CD4-positive, alpha-beta T cell treated with Interleukin-12 subunit alpha and Interleukin-12 subunit beta, for 1 hour (primary cell): ENCODE measurements at places on chromosomes 7 and 10.

DNA sequence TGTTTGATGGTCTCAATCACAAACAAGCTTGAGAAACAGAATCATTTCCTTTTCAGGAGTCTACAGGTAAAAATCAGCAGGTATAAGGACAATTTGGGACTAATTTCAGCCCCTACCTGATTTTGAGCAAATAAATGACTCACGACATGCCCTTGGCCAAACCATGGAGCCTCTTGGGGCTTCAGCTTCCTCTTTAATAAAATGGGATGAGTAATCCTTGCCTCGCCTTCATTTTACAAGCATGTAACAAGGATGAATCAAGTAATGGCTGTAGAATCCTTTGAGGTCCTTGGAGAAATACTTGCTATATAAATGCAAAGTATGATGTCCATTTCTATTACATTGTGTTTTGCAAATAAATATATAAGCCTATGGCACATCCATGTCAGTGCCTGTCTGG, 212.8 kb upstream of the PODXL start:
- DNase-seq: no peak

GRCh38 chr7:15561835-15562234, at the start of gene AGMO:
AGMO (minus strand) TSS chr7:15562015.
- no peak for DNase-seq

- peak; percentile 50 for DNase-seq
Observed at GRCh38 chr10:6203331-6204062, 765 bp downstream of the PFKFB3 start.

DNA sequence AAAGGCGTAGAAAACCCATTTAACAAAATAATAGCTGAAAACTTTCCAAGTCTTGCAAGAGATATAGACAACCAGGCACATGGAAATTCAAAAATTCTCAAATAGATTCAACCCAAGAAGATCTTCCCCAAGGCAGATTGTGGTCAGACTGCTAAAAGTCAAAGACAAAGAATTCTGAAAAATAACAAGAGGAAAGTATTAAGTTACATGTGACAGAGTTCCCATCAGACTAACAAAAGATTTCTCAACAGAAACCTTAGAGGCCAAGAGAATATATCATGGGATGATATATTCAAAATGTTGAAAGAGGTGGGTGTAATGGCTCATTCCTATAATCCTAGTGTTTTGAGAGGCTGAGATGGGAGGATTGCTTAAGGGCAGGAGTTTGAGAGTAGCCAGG, 59.8 kb downstream of the TMEM178B start:
- no peak for DNase-seq

DNA sequence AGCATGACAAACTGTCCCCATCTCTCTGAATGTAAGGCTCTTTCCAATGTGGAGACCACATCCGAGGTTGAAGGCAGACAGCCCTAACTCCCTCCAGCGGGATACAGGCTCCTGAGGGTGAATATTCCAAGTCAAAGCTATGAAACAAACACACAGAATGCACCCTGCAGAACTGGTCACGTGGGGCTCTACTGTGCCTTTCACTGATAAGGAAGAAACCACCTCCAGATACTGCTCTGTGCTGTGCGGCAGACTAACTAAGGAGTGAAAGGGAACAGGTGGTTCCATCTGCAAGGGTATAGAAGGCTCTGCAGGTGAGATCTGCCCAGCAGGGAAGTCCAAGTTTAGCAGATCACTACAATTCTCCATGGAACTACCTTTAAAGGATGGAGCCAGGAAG, 534.4 kb downstream of the KCNMA1 start:
- no peak for DNase-seq

- DNase-seq: no peak
Observed at GRCh38 chr7:129285111-129285510, 60.3 kb downstream of the AHCYL2 start.

DNA sequence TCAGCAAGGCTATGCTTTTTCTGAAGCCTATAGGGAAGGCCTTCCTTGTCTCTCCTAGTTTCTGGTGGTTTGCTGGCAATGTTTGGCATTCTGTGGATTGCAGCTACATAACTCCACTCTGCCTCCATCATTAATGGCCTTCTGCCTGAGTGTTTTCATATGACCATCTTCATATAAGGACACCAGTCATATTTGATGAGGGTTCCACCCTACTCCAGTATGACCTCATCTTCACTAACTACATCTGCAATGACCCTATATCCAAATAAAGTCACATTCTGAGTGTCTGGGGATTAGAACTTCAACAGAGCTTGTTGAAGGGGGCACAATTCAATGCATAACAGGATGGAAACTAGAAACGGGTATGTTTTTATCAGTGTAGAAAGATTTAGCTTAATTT, 22.1 kb downstream of the CAV1 start:
- no peak for DNase-seq

DNA sequence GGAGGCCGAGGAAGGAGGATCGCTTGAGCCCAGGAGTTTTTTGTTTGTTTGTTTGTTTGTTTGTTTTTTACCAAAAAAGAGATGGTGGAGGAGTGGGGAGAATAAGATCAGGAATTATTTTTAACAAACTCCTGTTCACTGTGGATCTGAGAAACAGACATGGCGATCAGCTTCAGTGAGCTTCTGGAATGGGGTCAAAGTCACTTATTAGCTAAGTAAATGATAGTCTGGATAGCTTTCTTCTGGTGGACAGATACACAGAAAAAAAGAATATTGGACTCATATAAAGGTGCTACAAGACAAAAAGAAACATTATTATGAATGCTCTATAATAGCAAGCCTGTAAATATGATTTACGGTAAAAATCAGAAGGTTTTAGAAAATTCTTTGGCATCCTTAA, 85.1 kb downstream of the POU6F2 start:
- no peak for DNase-seq

- no peak for DNase-seq
Observed at GRCh38 chr7:31758755-31759154, 71.7 kb downstream of the PPP1R17 start.

DNA sequence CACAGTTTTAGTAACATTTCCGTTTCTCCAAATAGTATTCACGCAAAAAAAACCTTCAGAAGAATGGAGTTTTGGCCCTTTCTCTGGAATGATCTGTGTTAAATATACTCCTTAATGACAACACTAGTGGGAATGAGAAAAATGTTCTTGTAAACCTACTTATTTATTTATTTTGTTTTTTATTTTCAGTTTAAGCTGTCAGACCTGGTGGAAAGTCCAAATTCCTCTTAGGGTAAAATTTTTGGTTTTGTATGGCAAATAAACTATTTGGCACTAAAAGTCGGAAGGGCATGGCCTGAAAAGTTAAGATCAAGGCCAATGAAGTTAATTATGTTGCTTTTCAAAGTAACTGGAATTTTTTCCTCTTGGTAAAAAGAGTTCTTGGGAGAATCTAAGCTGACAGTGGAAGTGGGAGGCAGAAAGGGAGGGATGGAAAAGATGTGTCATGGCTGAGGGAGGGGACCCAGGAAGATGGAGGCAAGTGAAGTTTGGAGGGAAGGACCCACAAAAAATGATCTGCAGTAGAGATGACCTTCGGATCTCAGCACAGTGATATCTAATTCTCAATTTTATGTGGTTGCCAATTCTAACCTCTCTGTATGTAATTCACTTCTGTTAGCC, 33.5 kb upstream of the VPS41 start:
- no peak for DNase-seq

DNA sequence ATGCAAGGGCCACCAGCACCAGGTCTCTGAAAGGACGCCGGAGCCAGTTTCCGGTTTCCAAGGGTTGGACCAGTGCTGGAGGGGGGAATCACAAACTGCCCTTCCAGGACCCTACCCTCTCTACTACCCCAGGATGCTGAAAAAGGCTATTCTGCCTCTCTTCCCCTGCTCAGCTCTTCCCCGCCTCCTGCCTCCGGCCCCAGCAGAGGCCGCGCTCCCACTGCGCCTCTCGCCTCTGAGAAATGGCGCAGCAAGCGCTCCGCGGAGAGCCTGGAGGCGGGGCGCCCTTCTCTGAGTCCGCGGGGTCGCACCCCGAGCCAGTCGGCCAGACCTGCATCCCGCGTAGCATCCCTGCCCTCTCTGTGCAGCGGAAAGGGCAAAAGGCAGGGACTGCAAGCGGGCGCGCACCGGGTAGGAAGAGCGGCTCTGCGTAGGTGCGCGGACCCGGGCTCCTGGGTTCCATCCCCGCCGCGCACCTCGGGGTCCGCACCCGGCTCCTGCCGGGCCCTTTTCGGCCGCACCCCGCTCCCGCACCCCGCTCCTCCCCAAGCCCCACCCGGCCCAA, 476 bp upstream of the RET start:
- DNase-seq: no peak

- no peak for DNase-seq
Observed at GRCh38 chr7:127765150-127765549, 113.2 kb downstream of the SND1 start.

DNA sequence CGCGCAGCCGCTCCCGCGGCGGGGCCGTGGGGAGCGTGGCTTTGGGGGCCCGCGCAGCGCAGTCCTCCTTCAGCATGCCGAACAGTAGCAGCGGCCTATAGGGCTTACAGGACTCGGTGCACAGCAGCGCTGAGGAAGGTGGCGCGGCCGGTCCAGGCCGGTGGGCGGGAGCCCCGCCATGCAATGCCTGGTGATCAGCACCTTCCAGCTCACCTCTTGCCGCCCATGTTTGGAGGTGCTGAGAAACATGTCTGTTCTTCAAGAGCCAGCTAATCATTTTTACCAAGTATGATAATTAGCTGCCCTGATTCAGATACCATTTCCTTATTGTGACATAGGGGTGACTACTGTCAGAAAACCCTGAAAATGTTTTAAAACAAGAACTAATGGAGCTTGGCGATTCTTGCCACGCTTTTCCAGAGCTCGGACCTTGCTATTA, 33.5 kb upstream of the SFTPD start:
- DNase-seq: no peak

- peak; percentile 35 for DNase-seq
Observed at GRCh38 chr7:142323706-142324105, 65.8 kb upstream of the PRSS58 start.

DNA sequence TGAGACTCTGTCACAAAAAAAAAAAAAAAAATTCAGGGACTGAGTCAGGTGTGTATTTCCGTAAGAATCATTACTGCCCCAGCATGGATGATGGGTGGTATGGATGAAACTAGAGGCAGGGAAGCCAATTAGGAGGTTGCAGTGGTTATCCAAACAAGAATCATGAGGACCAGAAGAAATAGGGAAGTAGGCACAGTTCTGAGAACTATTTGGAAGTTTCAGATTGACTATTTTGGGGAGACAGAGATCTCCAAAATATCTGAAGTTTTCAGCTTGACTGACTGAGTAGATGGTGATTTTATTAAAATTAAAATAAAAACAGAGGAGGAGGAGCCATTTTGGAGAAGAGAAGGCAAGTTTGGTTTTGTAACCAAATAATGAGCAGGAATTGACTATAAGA, 119.4 kb upstream of the NRBF2 start:
- no peak for DNase-seq

DNA sequence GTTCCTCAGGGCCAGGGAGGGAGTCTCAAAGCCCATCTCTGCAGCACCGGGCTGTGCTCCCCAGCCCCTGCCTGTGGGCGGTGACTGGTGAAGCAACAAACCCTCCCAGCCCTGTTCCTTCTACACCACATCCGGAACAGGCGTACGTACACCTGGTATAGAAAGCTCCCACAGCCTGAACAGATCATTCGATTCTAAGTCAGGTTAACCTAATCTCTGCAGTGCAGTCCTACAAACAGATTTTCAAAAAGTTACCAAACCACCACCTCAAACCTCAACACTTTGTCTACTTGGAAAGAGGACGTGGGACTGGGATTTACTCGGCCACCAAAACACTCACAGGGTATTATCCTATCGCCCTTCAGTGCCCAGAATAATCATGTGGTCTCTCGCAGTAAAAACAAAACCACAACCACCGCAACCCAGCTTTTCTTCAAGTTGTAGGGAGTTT, 238.4 kb downstream of the DIP2C start:
- peak; percentile 70 for DNase-seq

DNA sequence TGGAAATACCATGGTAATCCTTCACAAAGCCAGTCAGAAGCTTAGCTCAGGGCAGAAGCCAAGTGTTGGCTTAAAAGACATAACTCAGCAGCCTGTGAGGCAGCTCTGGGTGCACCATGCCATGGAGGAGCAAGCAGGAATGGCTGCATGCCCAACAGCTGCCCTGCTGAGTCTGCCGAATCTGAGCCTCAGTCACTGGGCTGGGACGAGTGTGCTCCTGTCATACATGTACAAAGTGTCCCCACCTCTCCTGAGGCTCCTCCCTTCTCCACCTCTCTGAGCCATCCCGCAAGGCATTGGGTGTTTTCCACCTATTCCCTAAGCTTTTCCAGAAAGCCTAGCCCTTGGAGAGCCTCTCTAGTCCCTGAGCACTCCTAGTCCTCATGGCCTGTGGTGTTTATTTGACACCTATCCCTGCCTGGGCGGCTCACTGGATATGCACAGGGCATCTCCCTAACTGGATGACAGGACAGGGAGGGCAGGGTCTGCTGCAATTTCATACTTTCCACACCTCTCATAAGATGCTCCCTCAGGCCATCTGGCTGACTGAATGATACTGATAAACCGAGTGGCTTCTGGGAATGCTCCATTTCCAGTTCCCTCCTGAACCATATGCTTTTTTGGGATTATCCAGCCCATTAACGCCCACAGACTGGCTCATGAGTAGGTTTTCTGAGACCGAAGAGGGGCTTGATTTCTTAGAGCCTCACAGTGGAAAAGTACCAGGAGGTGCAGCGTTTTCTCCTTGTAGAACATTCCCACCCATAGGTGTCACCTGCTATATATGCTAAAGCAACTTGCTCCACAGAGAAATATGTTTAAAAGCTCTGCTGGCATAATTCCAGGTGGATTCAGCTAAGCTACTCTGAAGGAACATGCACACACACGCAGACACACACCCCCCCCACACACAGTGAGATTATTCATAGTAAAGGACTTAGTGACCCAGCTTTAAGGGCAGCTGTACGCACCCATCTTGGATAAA, 199.3 kb downstream of the SNX10 start:
- DNase-seq: no peak

DNA sequence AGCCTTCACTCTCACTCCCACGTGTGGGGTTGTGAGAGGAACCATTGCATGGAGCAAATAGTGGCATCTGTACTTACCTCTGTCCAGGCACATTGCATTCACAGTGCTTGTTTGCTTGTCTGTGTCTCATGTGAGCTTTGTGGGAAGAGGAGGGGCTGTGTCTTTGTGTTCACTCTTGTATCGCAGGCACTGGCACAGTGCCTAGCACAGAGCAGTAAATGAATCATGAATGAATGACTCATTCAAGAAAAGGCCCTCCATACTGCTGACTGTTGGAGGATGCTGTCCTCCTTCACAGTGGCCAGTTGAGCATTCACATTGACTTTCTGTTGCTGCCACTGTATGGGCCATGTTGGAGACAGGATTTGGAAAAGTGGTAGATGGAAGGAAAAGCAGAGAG, 125.3 kb downstream of the SORCS3 start:
- no peak for DNase-seq
